ENCODE measurements at places on chromosomes 12 and 14. TPM values are rescaled to one million over a fixed set of nuclear protein-coding genes. Genes with fewer than 3 reads are reported as not detected.
A peak's percentile ranks its signal among the peaks of the same experiment; 100 is the strongest.

The FAM222A gene
- total RNA-seq, result 0.83 TPM

- H3K36me3 ChIP-seq, result no peaks in the 10 kb centered on the region
- no peak overlapping the region for H3K27ac ChIP-seq
- H3K4me3 ChIP-seq, result no peak overlapping the region
- no peaks in the 10 kb centered on the region for H3K4me1 ChIP-seq
- no peaks in the 10 kb centered on the region for H3K27me3 ChIP-seq
Measured at GRCh38 chr12:73374360-73374759, 1102.2 kb downstream of the TRHDE start.

The CLEC4C gene
- total RNA-seq, result not detected

The SVOP gene
- total RNA-seq, result 0.09 TPM

The KIF26A gene
- total RNA-seq, result 0.04 TPM

- H3K27me3 ChIP-seq, result no peaks in the 10 kb centered on the region
- H3K4me1 ChIP-seq, result no peaks in the 10 kb centered on the region
- DNase-seq, result no peak
- H3K36me3 ChIP-seq, result no peaks in the 10 kb centered on the region
Measured at GRCh38 chr14:70665448-70666360, 24.0 kb downstream of the TTC9 start.

DNA sequence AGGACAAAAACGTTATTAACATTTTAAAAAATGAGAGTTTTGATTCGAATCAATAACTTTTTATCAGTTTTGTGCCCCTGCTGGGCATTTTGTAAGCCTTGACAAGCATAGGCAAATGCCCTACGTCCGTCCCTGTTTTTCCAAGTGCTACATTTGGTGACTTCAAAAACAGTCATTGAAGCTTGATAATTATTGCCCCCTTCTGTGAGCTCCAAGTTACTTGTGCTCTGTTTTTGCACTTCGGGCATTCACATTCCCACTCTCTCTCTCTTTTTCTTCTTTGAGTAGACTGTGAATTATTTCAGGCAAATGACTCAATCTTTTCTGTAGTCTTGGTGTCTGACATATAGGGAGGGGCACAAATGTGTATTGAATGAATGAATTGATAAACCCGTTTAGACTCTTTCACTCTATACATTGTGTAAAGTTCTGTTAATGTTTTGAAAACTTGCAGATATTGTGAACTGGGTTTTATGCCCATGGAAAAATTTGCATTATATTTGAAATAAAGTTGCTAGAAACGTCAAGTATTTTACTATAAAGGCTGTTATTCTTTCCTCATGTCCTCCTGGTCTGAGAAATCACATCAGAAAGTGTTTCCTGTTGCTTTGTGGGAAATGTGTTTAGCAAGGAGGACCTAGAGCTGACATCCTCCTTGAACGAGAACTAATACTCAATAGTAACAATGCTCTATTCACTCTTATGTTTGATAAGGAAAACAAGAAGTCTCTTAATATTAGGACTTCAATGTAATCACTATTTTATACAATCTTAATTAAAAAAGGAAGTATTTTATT, 1.4 kb downstream of the APAF1 start:
- peaks cover 11% of the 10 kb centered on the region for H3K4me1 ChIP-seq
- peak; percentile 34 for DNase-seq
- H3K27ac ChIP-seq, result peak overlapping the region; percentile 93
- no peaks in the 10 kb centered on the region for H3K27me3 ChIP-seq
- peaks cover 25% of the 10 kb centered on the region for H3K36me3 ChIP-seq
- H3K4me3 ChIP-seq, result peak overlapping the region; percentile 98

DNA sequence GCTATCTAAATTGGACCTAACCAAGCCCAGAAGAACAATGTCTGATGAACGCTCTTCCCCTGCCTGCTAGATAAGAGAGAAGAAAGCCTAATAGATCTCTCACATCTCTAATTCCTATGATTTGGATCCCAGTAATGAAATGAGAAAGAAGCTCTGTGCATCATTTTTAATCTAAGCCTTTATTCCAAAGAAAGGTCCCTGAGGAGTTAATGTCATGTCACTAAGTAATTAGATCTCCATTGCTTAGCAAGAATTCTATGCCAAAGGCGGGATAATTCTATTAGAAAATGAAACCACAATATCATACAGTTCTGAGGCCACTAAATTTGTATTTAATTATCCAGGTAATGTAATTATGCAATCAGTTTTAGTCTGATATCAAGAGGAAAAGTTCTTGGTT, 74.2 kb upstream of the TMEM260 start:
- H3K4me3 ChIP-seq, result no peak overlapping the region
- no peak for DNase-seq
- no peaks in the 10 kb centered on the region for H3K27me3 ChIP-seq
- H3K27ac ChIP-seq, result no peak overlapping the region

GRCh38 chr12:124734224-124734788, 129.4 kb downstream of the SCARB1 start:
- peaks cover 9% of the 10 kb centered on the region for H3K4me1 ChIP-seq
- H3K27ac ChIP-seq, result peak overlapping the region; percentile 44
- DNase-seq, result peak; percentile 64
- no peak overlapping the region for H3K4me3 ChIP-seq

GRCh38 chr12:107309020-107309419, 215.7 kb upstream of the CRY1 start:
- no peaks in the 10 kb centered on the region for H3K36me3 ChIP-seq
- no peak overlapping the region for H3K4me3 ChIP-seq
- H3K27me3 ChIP-seq, result peaks cover 16% of the 10 kb centered on the region

DNA sequence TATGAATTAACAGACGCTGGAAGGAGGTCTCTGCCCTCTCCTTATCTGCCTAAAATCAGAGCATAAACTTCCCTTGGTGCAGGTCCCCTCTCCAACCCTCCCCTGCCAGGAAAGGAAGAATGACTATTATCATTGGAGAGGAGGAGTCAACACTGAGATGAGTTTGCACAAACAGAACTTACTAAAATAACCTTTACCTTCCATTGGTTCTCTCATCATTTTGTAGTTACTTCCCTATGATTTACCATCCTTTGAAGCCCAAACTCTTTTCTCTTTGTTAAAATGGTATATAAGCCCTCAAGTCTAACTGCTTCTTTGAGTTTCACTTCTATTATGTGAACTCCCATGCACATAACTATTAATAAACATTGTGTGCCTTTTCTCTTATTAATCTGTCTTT, 64.2 kb upstream of the EEA1 start:
- no peaks in the 10 kb centered on the region for H3K4me1 ChIP-seq
- no peak for DNase-seq
- no peaks in the 10 kb centered on the region for H3K27me3 ChIP-seq
- H3K36me3 ChIP-seq, result no peaks in the 10 kb centered on the region
- no peak overlapping the region for H3K27ac ChIP-seq

The FOXG1 gene
- 3.0 TPM for total RNA-seq

The PTPRB gene
- total RNA-seq, result 4.2 TPM

The DENND5B gene
- total RNA-seq, result 5.0 TPM

DNA sequence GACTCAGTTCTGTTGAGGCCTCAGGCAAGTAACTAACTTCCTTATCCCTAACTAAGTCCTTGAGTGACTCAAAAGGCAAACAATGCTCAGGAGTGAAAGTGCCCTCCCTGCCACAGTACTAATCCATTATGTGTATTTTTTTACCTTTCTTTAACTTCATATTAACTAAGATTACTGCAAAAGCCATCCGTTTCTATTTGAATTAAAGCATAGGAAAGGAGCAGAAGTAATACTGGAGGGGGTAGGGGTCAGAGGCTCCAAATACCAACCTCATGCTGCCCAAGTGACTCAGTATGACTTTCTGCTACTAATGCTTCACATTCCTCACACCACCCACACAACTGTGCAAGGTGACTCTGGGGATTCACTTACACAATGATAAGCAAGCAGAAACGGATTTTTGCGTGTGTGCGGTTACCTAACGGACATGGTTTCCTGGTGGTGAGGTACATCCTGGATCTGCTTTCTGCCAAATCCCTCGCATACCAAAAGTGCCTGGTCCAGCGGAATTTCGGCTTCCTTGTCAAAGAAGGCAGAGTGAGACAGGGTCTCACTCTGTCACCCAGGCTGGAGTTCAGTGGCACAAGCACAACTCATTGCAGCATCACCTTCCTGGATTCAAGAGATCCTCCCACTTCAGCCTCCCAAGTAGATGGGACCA, 25.1 kb downstream of the MOK start:
- H3K36me3 ChIP-seq, result no peaks in the 10 kb centered on the region
- H3K27me3 ChIP-seq, result no peaks in the 10 kb centered on the region
- no peaks in the 10 kb centered on the region for H3K4me1 ChIP-seq
- no peak overlapping the region for H3K27ac ChIP-seq
- no peak overlapping the region for H3K4me3 ChIP-seq

- peaks cover 6% of the 10 kb centered on the region for H3K4me1 ChIP-seq
- no peaks in the 10 kb centered on the region for H3K27me3 ChIP-seq
- H3K4me3 ChIP-seq, result no peak overlapping the region
- H3K27ac ChIP-seq, result no peak overlapping the region
Measured at GRCh38 chr14:53949201-53949600, 7.4 kb downstream of the BMP4 start.

DNA sequence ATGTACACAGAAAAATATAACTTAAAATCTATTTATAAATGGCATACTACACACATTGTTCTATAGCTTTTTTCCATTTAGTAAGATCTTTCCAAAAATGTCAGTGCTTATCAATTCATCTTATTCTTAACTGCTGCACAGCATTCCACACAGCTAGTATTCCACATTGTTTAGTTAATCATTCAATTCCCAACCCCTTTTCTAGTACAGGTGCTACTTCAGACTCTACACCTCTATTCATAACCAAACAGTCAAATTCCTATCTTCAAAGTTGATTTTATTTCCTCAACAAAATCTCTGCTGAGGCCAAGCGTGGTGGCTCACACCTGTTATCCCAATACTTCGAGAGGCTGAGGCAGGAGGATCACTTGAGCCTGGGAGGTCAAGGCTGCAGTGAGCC, 12.3 kb upstream of the NEK9 start:
- H3K27me3 ChIP-seq, result no peaks in the 10 kb centered on the region
- H3K27ac ChIP-seq, result no peak overlapping the region
- no peak for DNase-seq
- peaks cover 25% of the 10 kb centered on the region for H3K36me3 ChIP-seq
- H3K4me1 ChIP-seq, result no peaks in the 10 kb centered on the region

GRCh38 chr14:89765346-89765745, 189.2 kb downstream of the EFCAB11 start:
- no peaks in the 10 kb centered on the region for H3K4me1 ChIP-seq
- H3K4me3 ChIP-seq, result no peak overlapping the region
- DNase-seq, result no peak
- H3K27me3 ChIP-seq, result no peaks in the 10 kb centered on the region

DNA sequence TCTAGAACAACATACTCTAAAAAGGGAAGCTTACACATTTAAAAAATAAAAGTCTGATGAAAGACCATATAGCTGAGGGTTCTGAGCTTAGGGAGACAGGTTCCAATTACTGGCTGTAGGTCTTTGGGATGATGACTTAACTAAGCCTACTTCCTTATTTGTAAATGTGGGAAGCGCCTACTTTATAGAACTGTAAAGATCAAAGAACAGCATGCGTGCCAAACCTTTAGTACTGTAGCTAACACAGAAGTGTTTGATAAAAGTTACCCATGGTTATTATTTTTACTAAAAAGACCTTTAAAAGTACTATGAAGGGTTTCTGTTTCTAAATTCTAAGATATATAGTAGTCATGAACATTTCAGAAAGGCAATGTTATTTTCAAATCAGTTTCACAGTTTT, 35.7 kb downstream of the STK38L start:
- no peak overlapping the region for H3K27ac ChIP-seq
- DNase-seq, result no peak
- no peaks in the 10 kb centered on the region for H3K27me3 ChIP-seq
- no peak overlapping the region for H3K4me3 ChIP-seq
- H3K36me3 ChIP-seq, result no peaks in the 10 kb centered on the region
- no peaks in the 10 kb centered on the region for H3K4me1 ChIP-seq

- H3K4me1 ChIP-seq, result no peaks in the 10 kb centered on the region
- no peak overlapping the region for H3K27ac ChIP-seq
- H3K36me3 ChIP-seq, result no peaks in the 10 kb centered on the region
- no peak for DNase-seq
Measured at GRCh38 chr12:4193821-4194220, 79.7 kb upstream of the CCND2 start.

DNA sequence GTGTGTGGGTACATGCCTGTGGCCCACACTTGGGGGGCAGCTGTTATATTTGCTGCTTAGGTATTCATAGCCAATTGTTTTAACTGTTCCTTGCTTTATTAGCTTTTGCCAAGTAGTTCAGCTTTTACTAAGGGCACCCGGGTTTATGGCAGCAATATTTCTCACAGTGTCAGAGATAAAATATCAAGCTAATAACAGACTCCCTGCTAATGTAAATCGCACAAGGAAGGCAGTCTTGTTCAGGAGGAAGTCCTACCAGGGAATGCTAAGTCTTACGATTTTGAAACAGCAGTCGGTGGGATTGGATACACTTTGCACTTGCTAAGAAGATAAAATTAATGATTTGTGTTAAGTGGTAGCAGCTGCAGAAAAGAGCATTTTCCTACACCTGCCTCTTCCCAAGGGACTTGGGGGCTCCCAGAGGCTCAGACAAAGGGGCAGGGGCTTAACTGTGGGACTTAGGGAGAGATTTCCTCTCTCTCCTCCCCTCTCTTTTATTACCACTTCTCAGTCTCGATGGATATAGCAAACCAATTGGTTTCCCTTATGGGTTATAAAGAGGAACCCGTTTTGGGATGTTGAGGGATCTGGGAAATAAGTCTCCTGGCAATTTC, 175.1 kb downstream of the NRXN3 start:
- no peak overlapping the region for H3K4me3 ChIP-seq
- no peaks in the 10 kb centered on the region for H3K4me1 ChIP-seq
- no peaks in the 10 kb centered on the region for H3K36me3 ChIP-seq
- H3K27me3 ChIP-seq, result peaks cover 4% of the 10 kb centered on the region
- no peak for DNase-seq

The RIMBP2 gene
- total RNA-seq, result not detected

DNA sequence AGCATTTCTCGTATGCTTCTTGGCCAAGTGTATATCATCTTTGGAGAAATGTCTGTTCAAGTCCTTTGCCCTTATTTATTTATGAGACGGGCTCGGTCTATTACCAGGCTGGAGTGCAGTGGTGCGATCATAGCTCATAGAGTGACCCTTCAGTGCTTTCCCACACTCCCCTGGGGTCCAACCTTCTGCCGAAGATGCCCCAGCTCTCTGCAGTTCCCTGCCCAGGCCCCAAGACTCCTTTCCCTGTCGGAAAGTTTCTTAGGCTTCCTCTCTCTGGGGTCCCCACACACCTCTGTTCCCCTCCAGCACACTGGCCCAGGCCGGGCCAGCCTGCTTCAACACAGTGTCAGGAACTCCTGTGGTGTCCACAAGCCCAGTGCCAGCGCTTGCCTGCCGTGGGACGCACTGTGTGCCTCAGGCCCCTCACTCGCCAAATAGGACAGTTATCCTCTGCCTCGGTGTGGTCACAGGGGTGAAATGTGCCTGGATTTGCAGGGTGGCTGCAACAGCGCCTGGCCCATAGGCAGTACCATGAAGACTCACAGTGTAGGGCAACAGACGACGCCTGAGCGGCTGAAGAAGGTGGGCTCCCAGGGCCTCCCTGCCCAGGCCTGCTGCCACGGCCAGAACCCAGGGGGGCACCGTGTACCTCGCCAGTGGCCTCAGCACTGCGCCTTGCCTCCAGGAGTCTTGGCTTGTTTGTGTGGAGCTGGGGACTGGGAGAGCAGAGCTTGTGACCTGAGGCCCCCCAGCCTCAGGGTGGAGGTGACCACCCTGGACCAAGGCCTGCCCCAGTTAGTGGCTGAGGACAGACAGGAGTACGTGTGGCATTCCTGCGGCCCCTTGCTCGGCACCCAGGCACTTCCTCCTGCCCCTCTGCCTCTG, 4.9 kb upstream of the ASPG start:
- no peak overlapping the region for H3K27ac ChIP-seq
- H3K4me3 ChIP-seq, result no peak overlapping the region
- no peaks in the 10 kb centered on the region for H3K36me3 ChIP-seq
- H3K27me3 ChIP-seq, result no peaks in the 10 kb centered on the region
- no peaks in the 10 kb centered on the region for H3K4me1 ChIP-seq
- no peak for DNase-seq

The WNT1 gene
- not detected for total RNA-seq

The DDX23 gene
- total RNA-seq, result 97.9 TPM

The IPO4 gene
- total RNA-seq, result 122 TPM

The CAPZA3 gene
- total RNA-seq, result not detected
